ENCODE measurements at places on chromosomes 2 and 18.

DNA sequence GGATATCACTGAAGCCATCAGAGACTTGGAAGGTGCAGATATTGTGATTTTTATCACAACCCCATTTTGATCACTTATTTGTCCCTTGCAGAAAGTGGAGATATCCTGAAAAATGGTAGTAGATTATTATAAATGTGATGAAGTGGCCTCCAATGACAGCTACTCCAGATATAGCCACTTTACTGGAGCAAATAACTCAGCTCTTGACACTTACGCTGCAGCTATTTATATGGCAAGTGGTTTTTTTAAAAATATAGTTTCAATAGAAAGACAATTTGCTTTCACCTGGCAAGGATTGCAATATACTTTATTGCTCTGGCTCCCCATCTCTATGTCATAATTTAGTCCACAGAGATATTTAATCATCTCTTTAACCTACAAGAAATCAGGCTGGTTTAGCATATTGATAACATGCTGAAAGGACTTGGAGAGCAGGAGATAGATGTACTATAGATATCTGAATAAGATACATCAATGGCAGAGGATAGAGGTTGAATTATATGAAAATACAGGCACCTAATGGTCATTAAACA lies 182.8 kb upstream of the SKOR2 start:
- no peak for DNase-seq

DNA sequence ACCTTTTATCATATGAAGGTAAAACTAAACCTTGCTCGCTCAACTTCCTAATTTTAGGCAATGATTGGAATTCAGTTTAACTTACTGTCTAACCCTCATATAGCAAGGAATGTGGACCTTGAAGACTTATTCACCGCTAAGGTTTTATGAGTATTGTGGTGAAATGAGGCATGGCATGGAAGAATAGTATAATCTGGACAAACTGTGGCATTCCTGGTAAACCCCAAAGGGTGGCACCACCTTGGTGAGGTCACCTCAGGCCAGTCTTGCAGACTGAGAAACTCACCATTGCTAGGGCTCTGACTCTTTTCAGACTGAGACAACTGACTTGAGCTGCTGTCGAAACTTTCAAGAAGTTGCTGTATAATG lies 51.1 kb upstream of the EHBP1 start:
- DNase-seq: no peak

DNA sequence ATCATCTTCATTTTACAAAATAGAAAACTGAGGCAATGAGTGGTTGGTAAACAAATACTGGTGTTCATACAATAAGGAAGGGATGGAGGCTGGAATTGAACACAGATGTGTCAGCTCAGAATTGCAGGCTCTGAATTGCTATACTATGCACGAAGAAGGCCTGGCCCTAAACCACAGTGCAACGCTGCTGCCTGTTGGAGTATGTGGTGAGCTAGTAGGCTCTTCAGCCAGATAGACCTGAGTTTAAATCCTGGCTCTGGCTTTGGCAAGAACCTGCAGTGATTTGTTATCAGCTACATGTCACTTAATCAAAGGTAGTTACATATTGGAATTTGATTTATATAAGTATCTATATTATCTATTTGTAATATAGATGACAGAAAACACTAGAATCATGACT lies 1602.4 kb upstream of the CELF4 start:
- DNase-seq: no peak

DNA sequence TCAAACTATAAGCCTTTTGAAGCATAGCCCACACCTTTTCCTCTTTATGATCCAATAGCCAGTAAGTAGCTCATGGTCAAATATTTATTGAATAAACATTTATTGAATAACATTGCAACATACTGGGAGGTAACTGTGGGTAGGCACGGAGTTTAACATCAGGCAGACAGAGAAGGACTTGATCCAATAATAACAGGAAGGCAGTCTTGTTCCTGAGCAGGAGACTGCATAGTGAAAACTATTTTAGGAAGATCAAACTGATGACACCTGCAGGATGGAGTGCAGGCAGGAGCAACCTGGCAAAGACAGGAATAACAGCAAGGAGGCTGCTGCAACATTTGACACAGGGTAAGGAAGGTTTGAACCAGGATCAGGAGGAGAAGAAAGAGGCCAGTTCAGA lies 3.1 kb upstream of the DCTN1 start:
- no peak for DNase-seq

GRCh38 chr2:16005389-16005788 lies 65.0 kb downstream of the MYCN start:
- DNase-seq: no peak

DNA sequence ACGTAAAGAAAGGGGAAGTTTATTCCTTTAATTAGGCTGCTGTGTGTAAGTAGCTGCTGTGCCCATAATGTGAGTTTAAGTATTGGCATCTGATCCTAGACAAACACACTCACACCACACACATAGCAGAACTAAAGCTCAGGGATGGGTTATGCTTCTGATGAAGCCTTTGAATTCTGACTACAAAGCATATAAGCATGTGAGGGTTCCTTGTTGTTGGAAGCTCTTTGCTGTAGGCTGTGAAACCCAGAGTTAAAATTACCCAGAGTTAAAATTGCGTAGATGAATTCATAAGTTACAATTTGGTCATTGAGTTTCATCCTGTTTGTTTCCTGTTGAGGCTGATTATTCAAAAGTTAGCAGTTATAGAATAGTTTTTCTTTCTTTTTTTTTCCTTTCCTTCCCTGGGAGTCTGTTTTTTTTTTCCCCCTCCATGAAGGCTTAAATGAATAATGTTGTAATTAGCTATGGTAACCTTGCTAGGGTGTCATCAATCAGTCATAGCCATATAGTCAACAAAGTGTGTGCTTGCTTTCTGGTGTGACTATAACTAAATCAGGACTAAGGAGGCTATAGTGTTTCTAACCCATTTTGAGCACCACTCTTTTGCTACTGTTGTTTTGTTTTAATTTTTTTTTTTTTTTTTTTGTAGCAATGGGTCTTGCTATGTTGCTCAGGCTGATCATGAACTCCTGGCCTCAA lies 426.1 kb downstream of the PARD3B start:
- DNase-seq: no peak

DNA sequence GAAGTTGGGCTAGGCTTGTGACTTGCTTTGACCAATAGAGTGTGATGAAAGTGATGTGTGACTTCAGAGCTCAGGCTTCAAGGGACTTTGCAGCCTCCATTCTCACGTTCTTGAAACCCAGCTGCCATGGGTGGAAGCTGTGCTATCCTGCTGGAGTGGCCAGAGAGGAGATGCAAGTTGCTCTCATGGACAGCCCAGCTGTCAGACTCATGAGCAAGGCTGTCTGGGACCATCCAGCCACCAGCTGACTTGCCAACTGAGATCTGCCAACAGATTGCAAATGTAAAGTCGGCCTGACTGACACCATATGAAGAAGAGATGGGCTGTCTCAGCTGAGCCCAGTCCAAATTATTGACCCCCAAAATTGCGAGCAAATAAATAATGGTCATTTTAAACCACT lies 226.4 kb upstream of the CXCR4 start:
- no peak for DNase-seq

DNA sequence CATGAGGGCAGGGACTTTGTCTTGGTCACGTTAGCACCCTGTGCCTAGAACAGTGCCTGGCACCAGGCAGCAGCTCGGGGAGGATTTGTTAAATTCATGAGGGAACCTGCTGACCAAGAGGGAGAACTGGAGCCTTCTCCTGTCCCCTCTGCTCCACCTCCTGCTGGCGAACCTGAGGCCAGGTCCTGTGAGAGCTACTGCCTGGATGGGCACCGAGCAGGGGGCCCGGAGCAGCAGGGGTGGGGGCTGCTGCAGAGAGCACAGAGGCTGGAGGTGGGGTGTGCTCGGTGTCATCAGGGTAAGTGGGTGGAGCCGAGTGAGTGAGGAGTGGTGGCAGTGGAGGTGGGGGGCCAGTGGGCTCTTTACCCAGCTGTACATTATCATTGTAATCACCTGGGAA lies 52.1 kb upstream of the FAHD2A start:
- DNase-seq: no peak

GRCh38 chr18:38322206-38322605 lies 756.6 kb upstream of the CELF4 start:
- no peak for DNase-seq

GRCh38 chr2:112493048-112493447 lies 11.1 kb downstream of the TTL start:
- no peak for DNase-seq

- DNase-seq: no peak
These were observed 41.0 kb downstream of the CEP192 start for GRCh38 chr18:13032173-13032572.

DNA sequence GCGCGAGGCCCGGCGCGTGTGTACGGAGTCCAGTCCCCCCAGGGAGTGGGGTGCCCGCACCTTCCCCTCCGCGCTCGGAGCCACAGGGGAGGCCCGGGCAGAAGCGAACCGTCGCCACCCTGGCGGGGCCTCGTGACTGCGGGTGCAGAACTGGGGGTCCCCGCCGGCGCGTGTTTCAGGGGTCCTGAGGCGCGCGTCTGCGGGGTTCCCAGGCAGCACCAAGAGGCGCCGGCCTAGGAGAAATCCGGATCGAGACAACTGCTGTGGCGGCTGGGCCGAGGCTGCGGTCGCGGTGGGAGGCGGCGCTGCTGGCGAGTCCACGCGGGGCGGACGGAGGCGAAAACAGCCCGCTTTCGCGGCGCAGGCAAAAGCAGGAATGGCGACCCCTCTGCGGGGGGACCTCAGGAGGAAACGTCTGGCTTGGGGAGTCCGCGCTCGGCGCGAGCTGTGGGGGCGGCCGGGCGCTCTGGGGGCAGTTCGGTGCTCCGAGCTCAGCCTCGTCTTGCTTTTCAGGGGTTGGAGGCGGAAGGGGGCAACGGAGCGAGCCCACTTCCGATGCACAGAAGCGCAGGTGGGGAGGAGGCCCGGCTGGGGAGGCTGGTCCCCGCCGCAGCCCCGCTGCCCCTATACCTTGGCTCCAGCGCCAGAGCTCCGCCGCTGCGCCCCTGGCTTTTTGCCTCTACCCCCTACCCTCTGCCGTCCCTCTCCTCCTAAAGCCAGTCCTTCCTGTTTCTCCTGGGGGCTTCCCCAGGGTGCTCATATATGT lies 81.5 kb upstream of the LDLRAD4 start:
- DNase-seq: peak; percentile 64

GRCh38 chr2:55518841-55519165 lies 715 bp upstream of the CFAP36 start:
- peak; percentile 24 for DNase-seq

GRCh38 chr18:25074925-25075324 lies 277.0 kb downstream of the ZNF521 start:
- no peak for DNase-seq

DNA sequence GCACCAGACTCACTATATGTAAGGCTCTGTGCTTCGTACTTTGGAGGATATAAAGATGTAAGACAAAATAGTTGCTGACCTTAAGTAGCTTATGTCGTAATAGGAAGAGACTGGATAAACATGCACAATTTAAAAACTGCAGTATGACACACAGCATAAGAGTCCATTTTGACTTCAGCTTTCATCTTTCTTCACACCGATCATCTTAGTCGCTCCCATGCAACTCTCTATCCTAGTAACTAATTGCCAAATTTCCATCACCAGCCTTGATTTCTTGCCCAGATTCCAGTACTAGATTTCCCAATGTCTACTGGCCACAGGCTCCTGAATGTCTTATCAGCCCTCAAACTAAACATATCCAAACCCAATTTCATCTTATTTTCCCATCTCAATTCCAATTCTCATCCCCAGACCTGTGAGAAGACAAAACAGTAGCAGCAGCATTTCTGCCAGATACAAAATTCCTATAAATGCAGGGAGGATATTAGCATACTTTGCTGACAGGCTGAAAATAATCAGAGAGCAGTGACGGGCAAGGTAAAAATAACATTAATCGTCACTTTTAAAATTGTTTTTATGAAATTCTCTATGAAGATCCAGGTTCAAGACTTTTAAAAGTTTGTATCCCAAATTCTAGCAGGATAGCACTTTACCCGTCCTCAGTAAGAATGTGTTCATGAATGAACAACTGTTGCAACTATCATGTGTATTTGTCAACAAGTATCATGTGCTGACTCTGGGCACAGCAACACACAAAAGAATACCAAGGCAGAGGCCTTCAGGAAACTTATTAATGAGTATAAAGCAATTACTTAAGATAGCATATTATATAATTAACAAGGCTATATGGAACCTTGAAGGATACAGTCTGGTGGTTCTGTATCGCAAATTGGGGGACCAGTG lies 42.2 kb downstream of the KIDINS220 start:
- DNase-seq: no peak

GRCh38 chr2:223314811-223315210 lies 262.8 kb downstream of the KCNE4 start:
- DNase-seq: no peak

DNA sequence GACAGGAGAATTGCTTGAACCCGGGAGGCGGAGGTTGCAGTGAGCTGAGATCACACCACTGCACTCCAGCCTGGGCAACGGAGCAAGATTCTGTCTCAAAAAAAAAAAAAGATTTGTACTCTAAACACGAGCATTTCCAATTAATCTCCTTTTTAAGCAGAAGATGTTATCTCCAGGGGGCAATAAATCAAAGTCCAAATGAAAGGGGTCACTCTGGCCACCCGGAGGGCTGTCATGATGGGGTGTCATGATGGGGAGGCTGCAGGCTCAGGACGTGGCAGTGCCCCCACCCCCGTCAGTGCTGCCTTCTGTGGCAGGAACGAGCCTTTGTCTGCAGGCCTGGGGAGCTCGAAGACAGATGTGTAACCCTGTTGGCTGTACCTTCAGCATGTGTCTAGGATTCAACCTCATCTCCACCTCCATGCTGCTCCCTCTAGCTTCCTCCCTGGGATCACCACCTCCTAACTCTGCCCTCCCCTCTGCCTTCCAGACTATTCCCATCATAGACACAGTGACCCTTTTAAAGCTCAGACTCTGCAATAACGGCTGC lies 76.9 kb upstream of the YWHAQ start:
- no peak for DNase-seq

DNA sequence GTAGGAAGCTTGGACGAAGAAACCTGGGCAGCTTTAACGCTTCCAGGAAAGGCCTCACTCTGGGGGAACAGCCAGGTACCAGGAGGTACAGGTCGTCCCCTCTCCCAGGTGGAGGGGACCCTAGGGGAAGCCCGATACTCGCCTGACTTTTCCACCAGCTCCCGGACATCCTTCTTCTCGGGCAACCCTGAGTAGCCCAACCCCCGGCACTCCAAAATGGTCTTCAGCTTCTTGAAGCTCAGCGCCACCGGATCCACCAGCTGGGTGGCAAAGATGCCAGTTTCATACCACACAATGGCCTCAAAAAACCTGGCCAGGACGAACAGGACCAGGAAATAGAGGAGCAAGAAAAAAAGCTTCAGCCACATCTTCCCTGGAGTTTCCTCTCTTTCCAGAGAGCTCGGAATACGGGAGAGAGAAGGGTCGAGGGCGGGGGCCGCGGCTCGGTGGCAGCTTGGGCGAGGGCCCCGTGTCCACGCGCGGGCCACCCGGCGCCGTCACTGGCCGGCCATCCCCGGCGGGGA lies 1.1 kb downstream of the RNF103 start:
- peak; percentile 7 for DNase-seq

DNA sequence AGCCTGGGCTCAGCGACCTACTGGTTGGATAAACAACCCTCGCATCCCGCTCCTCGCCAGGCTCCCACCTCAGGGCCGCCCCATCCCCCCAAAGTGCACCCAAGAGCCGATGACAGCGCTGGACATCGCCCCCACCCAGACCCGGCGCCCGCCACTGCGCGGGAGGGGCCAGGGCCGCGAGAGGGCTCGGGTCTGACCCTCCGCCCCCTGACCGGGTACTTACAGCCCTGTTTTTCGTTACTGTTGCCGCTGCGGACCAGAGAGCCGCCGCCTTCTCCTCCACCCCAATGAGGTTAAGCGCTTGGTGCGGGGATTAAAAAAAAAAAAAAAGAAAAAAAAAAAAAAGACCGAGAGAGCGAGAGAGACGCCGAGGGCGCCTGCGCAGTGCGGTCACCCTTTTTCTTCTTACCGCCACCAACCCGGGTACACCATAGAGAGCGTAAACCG lies at the start of gene CLASP1:
Gene CLASP1, minus strand, starts transcription at position 314 of the 447 bp plus-strand sequence. CDS start 43,567 bp downstream, outside the sequence.
- no peak for DNase-seq

- DNase-seq: no peak
These were observed 122.4 kb upstream of the CDH7 start for GRCh38 chr18:65628390-65628789.

Measured in germinal center (tissue), 1 donor.